Activated T-helper 17 cell treated with anti-CD3 and anti-CD28 coated beads, Interleukin-2, amount 50 U/mL, for 72 hours (primary cell): ENCODE measurements at places on chromosomes 13 and 19. TPM values are rescaled to one million over a fixed set of nuclear protein-coding genes. Genes with fewer than 3 reads are reported as not detected.

DNA sequence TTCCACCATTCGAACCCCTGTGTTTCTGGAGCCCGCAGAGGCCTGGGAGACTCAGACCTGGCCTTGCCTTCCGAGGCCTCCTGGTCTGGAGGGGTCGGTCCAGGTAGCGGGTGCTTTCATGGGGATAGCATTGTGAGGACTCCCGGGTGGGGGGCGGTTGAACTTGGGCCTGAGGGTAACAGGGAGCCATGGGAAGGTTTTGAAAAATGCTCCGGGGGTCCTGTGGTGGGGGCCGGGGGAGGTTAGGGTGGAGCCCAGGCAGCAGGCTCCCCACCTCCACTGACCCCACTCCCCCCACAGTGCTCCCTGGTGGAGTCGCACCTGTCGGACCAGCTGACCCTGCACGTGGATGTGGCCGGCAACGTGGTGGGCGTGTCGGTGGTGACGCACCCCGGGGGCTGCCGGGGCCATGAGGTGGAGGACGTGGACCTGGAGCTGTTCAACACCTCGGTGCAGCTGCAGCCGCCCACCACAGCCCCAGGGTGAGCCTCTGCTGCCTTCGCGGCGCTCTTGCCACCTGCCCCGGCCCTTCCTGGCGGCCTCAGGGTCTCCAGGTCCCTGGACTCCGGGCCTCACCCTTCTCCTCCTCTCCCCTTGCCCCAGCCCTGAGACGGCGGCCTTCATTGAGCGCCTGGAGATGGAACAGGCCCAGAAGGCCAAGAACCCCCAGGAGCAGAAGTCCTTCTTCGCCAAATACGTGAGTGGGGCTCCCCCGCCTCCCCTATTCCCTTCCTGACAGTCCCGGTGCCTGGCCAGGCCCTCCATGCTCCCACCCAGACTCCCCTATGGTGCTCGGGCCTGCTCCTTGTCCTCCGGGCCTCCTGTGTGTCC is 3.8 kb upstream of the GARIN5A start:
- no peak for ATAC-seq

- no peak for ATAC-seq
These were observed 412.8 kb downstream of the SLITRK6 start for GRCh38 chr13:85386424-85386823.

DNA sequence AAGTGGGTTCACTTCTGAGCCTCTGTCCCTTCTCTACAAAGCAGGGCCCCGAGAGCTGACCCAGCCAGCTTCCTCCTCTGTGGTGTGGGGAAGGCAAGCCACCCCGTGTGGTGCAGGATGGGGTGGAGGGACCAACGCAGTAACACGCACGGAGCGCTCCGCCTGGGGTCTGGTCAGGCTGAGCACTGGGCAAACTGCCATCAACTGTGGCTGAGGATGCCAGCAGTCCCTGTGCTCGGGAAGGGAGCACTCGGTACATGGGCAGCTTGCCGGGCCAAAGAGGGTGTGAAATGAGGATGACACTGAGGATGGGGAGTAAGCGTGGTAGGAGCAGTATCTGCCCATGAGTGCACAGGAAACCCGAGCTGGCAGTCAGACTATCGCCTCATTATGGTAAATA is 7.6 kb upstream of the GMIP start:
- ATAC-seq, result no peak

DNA sequence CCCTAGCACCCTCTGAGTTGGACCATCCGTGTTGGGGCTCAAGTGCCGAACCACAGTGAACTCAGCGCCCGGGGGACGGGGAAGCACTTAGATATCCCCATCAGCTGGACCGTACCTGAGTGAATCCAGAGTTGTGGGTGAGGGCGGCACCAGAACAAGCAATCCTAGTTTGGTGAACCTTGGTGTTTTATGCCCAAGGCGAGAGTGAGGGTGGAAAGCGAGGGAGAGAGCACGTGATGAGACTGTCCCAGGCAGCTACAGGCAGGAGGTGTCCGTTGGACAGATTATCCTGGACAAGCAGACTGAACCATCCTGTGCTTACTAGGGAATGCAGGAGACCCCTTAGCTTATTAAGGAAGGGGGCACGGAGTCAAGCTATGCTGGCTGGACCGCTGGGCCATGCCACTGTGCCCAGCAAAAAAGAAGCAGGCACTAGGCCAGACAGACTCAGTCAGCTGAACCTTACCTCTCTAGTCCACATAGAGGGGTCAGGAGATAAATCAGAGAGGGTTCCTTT is 596 bp downstream of the GET3 start:
- ATAC-seq, result no peak

GRCh38 chr13:49213539-49213938 is 6.6 kb upstream of the MLNR start:
- no peak for ATAC-seq

- no peak for ATAC-seq
These were observed 1.4 kb downstream of the MAG start for GRCh38 chr19:35293363-35293739.

The ZBTB45 gene
- 14.3 TPM for total RNA-seq

The AP3D1 gene
- 108 TPM for total RNA-seq

The PTH2 gene
- total RNA-seq, result not detected

The NR2F6 gene
- total RNA-seq, result 9.2 TPM

The PBX4 gene
- 101 TPM for total RNA-seq
